ENCODE measurements at places on chromosomes 11 and 22. TPM values are rescaled to one million over a fixed set of nuclear protein-coding genes. Genes with fewer than 3 reads are reported as not detected.

GRCh38 chr11:112404112-112404511 lies 143.5 kb upstream of the PLET1 start:
- DNase-seq = no peak

GRCh38 chr11:19910931-19911330 lies 198.3 kb downstream of the NAV2 start:
- DNase-seq = no peak

The ANO5 gene
- 26.8 TPM for total RNA-seq

DNA sequence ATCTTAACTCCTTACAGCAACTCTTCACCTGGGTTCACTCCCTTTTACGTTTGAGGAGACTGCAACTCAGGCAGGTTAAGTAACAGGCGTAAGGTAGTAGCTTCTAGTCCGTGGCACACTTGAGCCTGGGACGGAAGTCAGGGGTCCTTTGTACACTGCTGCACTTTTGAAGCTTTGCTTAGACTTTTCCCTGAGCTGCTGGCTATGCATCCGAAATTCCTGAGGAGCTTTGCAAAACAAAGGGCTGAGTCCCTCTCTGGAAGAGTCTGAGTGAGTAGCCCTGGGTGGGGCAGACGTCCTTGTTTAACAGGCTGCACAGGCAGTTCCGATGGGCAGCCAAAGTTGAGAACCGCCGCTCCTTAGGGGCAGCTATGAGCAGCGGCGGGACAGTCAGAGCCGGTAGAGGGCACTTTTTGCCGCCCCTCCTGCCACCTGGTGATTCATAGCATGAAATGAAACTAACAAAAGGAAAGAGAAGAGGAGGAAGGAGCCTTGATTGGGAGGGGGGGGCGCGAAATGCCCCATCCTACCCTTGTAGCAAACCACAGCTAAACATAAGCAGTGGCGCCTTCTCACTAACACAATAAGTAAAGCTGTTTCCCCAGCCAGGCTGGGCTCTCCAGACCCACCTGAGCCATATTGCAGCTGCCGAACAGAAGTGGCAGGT lies 1.4 kb downstream of the TMEM109 start:
- no peak for DNase-seq

The MFRP gene
- total RNA-seq = not detected

DNA sequence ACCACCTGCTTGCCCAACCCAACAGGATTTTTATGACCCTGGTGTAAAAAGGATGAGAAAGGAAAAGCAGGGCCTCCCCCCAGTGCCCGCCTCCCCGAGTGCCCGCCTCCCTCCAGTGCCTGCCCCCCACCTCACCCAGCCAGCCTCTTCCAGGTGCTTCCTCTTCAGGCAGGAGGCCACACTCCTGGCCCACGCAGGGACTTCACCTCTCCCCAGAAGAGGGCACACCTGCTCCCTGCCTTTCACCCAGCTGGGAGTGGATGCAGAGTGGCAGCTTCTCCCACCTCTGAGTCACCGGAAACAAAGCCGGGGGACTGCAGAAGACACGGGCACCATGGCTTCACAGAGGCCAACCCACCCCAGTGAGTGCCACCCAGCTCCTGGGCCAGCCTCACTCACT lies 16.1 kb downstream of the CPT1A start:
- DNase-seq = no peak

The BATF2 gene
- total RNA-seq = not detected

GRCh38 chr11:11486002-11486401 lies 133.0 kb upstream of the CSNK2A3 start:
- no peak for DNase-seq

- no peak for DNase-seq
These were observed 59.5 kb downstream of the TTC17 start for GRCh38 chr11:43418197-43418596.

All from occipital lobe (tissue), 3 donors.